H1 (cell line): ENCODE measurements at places on chromosomes 2 and 18. TPM values are rescaled to one million over a fixed set of nuclear protein-coding genes. Genes with fewer than 3 reads are reported as not detected.

- no peak for DNase-seq
These were observed 50.6 kb downstream of the TTC21B start for GRCh38 chr2:165902934-165903333.

DNA sequence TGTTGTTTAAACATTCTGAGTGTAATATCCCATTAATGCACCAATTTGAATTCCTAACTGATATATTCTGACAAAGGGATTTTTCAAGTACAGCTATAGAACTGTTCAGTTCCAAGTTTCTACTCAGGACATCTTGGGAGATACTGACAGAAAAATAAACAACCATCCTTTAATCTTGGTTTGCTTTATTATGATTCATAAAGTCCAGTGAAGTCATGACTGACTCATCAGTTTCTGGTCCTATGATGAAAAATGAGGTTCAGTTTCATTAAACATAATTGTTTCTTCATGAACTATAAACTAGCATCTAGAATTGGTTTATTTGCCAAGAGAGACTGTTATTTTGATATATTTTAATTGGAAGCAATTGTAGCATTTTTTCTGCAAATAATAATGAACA lies 896.2 kb downstream of the CCDC85A start:
- DNase-seq, result no peak

DNA sequence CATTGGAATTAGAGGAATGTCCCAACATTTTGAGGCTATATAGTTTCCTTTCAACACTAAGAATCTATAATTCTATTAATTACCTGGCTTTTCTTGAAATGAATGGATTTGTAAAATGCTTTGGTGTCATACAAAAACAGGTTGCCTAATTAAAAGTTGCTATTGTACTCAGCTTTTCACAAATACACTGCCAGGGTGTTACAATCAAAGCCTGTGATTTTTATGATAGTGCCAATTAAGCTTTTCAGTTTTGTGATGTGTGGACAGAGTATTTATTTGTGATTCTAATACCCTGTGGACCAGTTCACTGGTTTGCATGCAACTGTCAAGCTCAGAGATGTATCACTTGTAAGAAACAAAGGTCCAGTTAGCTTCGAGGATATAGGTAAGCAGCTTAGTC lies 71.8 kb downstream of the NAB1 start:
- no peak for DNase-seq

- DNase-seq, result no peak
These were observed 19.8 kb downstream of the MYL12B start for GRCh38 chr18:3281456-3282400.

- DNase-seq, result no peak
These were observed 30.9 kb downstream of the FAM171B start for GRCh38 chr2:186724736-186725135.

DNA sequence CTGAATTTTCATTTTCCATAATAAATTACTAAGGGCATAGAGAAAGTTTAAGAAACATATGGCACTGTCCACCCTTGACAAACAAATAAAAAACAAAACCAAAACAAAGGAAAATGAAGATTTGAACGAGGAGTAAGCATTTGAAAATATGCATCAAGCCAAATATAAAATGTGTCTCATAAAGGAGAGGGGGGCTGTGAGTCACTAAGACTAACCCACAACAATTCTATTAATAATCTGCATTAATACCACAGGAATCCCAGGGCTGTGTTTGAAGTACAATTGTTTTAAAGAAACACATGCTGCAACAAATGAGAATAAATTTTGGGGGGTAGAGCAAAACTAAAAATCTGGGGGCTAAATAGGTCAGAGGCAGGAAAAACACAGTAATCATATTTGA lies 53.8 kb upstream of the STK17B start:
- DNase-seq, result no peak

- DNase-seq, result no peak
These were observed 30.7 kb upstream of the TMEM247 start for GRCh38 chr2:46448641-46449040.

The DNAJC5G gene
- 0.75 and 0.83 TPM in 2 replicates for polyA plus RNA-seq

The TMEM37 gene
- 16.2 and 20.4 TPM in 2 replicates for polyA plus RNA-seq

The ANKMY1 gene
- 4.8 and 6.4 TPM in 2 replicates for polyA plus RNA-seq
